Omental fat pad (tissue), 4 donors: ENCODE measurements at places on chromosomes 4 and X. TPM values are rescaled to one million over a fixed set of nuclear protein-coding genes. Genes with fewer than 3 reads are reported as not detected.

DNA sequence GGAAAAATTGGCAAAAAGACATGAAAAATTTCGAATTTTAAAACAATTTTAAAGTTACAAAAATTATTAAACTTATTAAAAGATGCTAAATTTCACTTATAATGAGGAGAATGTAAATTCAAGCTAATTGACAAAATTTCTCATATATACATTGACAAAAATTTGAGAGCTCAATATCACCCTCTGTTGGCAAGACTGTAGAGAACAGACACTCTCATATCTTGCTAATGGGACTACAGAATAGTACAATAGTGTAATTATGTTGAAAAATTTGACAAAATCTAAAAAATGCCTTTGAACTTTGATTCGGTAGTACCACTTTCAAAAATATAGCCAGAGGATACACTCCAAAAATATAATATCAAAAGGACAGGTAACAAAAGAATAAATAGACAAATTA lies 29.8 kb downstream of the DCAF8L2 start:
- no peak for DNase-seq

- DNase-seq: no peak
These were observed 168.7 kb upstream of the TBC1D9 start for GRCh38 chr4:140924761-140925392.

UGT8 gene
- 0.19 TPM for total RNA-seq

CABS1 gene
- total RNA-seq: not detected

C4orf50 gene
- total RNA-seq: 0.19 TPM
